ENCODE measurements at places on chromosomes 2 and 18.

- DNase-seq = no peak
Observed at GRCh38 chr2:120108749-120109148, 95.9 kb downstream of the EPB41L5 start.

DNA sequence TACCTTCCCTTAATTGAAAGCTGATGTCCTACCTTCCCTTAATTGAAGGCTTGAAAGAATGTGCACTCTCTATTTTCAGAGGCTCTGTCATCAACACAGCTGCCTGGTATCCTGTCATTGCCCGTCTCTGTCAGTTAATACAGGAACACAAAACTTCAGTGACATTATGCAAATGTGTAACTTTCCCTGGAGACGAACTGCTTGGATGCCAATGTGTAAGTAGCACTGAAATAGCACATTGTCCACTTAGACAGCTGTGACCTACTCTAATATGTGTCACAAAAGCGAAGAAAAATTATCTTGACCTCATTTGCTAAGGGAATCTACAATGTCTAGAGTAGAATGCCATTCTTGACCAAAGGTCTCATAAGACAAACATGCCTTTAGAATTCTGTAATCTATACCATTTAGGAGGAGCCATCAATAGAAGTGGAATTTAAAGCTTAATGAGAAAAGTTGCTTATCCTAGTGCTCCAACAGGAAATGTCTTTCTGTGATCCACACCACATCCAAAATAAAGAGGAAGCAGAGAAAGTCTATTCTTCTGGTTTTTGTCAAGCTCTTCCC is 138.1 kb downstream of the BARD1 start:
- no peak for DNase-seq

GRCh38 chr2:209145941-209146681 is 277.7 kb upstream of the MAP2 start:
- DNase-seq = no peak

GRCh38 chr2:196170606-196171247 is 651 bp downstream of the STK17B start:
- no peak for DNase-seq

Data from bone marrow (tissue), 2 donors.